Right atrium auricular region (tissue), 2 donors: ENCODE measurements at places on chromosomes 2 and 18. TPM values are rescaled to one million over a fixed set of nuclear protein-coding genes. Genes with fewer than 3 reads are reported as not detected.

- DNase-seq, result no peak
These were observed 4.2 kb upstream of the WDFY1 start for GRCh38 chr2:223949241-223949840.

DNA sequence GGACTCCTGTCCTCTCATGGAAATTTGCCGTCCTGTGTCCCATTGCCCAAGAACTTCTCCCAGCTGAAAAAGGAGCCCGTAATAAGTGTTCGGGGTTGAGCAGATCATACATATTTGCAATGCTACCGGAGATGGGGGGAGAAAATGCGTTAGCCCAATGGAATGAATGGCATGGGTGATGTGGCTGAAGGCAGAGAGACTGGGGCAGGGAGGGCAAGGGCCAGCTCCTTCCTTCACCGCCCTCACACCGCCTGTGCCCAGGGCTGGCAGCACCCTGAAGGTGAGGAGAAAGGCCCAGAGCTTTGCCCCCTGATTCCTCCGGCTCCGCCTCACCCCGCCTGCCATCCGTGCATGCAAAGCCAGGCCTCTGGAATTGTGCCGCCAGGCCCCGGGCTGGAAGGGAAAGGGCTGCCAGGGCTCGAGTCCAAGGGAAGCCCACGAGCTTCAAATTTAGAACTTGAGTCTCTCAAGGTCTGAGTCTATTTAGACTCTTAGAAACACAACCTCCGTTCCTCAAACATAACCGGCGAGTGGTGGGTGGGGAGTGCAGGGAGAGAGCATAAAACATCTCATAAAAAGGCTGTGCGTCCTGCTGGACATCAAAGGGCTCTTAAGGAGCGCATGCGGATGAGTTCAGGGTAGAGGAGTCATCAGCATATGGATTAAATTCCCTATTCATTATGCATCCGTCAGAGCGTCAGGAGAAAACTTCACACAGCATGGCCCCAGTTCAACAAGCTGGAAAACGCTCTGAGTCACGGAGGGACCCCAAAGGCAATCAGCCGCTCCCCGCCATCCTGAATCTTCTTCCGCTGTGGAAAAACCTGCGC lies 121.7 kb upstream of the GLI2 start:
- no peak for DNase-seq

DNA sequence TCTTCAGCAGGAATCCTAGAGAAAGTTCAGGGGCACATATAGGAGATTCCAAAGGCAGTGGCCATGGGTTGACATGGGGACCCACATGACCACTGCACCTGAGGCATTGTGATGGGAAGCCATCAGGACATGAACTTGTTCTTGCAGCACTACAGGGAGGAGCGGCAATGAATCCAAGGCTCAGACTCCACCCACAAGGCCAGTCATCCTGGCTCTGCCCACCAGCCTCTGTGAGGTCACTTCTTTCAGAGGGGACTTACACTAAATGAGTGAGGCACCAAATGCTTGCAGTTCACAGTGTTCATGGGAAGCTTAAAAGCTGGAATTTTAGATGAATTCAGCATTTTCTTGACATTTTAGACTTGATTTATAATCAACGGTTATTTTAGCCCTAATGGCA lies 254.2 kb downstream of the SETBP1 start:
- no peak for DNase-seq

Gene CCDC141
- 28.9 TPM for total RNA-seq

- DNase-seq, result no peak
These were observed 1.3 kb downstream of the TANC1 start for GRCh38 chr2:158969715-158970240.

Gene CYRIA
- total RNA-seq, result 2.8 TPM

DNA sequence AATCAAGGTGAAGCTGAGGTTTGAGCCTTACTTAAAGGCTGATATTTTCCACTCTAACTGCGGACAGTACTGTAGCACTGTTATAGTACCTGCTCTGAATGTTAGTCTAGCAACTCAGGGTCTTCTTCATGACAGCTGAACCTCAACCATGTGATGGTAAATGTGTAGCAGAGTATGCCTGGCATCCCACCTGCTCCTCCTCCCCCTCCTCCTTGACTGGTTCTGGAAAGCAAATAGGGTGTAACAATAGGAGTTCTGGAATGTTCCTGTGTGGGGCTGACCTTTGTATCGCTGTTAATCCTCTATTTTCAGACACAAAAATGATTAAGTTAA lies 447 bp upstream of the CCL20 start:
- no peak for DNase-seq

DNA sequence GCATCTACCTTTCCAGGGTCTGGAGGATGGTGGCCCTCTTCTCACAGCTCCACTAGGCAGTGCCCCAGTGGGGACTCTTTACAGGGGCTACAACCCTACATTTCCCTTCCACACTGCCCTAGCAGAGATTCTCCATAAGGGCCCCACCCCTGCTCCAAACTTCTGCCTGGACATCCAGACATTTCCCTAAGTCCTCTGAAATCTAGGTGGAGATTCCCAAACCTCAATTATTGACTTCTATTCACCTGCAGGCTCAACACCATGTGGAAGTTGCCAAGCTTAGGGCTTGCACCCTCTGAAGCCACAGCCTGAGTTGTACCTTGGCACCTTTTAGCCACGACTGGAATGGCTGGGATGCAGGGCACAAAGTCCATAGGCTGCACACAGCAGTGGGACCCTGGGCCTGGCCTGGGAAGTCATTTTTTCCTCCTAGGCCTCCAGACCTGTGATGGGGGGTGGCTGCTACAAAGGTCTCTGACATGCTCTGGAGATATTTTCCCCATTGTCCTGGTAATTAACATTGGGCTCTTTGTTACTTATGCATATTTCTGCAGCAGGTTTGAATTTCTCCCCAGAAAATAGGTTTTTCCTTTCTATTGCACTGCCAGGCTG lies 53.7 kb upstream of the ST3GAL5 start:
- no peak for DNase-seq

DNA sequence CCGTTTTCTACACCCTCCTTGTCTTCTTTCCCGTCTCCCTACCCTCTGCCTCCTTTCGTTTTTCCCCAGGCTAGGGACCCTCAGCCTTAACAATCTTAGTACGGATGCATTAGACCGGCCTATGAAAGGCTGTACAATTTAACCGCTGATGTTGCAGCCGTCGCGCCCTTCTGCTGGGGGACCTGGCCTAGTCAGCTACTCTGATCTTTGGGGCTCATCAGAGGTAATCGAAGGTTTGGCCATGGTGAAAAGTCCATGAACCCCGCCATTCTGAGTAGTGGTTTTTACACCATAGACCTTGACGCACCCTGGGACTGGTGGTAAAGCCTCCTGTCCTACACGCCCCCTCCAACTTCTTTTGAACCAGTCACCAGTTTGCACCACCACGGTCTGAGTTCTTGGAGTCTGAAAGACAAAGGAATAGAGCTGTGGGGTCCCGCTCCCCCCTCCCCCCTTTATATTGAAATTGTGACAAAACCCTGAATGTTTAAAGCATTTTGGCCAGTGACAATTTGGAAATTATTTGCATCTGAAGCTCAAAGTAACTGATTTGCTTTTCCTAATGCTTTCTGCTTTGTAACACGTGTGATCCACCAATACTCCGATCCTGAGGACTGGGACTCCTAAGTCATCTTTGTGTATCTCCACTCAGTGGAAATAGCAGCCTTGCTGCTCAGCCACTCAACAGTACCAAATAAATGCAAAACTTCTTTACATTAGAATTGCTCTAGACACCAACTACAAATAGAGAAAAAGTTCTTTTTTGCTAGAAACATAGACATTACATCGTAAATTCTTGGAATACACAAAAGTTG lies 642 bp upstream of the SRSF7 start:
- no peak for DNase-seq

- DNase-seq, result peak; percentile 43
These were observed 194.3 kb upstream of the TWIST2 start for GRCh38 chr2:238653431-238654109.

GRCh38 chr2:46774499-46775228 lies 140.9 kb downstream of the MCFD2 start:
- no peak for DNase-seq

Gene SERPINB12
- not detected for total RNA-seq

- DNase-seq, result no peak
These were observed 1387.7 kb downstream of the SUCLG1 start for GRCh38 chr2:83071352-83071751.

Gene POU3F3
- 0.79 TPM for total RNA-seq

- DNase-seq, result no peak
These were observed 112.9 kb downstream of the THADA start for GRCh38 chr2:43482961-43483360.

Gene VIT
- total RNA-seq, result 16.9 TPM

DNA sequence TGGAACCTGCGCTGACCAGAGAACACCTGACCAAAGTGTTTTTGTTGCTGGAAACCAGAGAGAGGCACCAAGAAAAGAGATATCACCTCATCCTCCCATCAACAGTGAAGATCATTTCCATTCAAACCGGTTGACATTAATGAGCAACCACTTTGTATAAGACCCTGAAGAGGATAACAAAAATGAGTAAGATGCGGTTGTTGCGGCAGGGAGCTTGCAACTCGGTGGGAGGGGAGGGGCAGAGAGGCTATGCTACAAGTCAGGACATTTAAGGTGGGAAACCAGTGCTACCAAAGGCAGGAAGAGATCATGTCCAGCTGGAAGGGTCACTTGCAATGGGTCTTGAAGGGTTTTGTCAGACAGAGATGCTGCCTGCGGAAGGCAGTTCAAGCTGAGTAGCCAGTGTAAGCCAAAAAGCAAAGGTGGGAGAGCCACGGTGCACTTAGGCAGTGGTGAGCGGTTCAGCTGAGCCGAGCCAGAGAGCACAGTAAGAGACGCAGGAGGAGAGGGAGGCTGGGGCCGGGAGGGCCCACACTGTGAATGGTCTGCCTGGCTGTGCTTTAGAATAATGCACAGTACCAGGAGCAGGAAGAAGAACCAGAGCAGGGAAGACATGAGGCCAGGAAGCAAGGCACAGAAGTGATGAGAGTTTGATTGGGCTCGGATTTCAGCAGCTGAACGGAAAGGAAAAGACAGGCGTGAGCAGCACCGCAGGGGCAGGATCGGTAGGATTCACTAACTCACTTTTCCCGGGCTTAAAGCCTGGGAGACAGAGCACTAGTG lies 24.4 kb upstream of the DTNB start:
- no peak for DNase-seq

DNA sequence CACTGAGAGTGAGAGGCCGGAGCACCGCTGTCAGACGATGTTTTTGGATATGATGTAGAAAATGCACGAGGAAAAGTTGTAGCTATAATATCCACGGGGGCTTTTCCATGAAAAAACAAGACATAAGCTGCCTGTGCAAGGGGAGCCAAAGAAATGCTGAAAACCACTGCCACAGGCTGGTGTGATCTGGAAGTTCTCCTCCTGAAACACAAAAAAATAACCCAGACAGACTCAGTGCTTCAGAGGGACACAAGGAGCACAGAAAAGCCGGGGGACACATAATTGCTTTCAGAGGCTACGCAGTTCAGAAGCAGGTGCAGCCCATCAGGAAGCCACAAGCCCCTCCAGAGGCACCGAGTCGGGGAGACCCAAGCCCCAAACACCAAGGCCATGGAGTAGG lies 98.2 kb downstream of the ZNF516 start:
- DNase-seq, result no peak

DNA sequence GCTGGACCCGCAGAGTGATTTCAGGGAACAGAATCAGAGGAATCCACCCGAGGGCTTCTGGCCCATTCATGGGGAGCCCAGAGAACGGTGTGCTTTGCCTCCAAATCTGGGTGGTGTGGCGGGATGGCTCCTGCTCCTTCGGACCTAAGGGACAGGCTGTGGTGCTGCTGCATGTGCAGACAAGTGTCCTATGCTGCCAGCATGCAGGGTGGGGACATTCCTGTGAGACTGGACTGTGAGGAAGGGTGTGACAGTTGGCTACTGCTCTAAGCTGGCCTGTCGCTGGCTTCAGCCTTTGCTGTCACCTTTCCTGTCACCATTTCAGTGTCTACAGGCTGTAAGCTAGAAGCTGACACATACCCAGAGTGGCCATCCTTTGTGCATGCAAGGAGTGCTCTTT lies 2.9 kb upstream of the SLC4A3 start:
- DNase-seq, result peak; percentile 77

Gene KIF5C
- 1.6 TPM for total RNA-seq

DNA sequence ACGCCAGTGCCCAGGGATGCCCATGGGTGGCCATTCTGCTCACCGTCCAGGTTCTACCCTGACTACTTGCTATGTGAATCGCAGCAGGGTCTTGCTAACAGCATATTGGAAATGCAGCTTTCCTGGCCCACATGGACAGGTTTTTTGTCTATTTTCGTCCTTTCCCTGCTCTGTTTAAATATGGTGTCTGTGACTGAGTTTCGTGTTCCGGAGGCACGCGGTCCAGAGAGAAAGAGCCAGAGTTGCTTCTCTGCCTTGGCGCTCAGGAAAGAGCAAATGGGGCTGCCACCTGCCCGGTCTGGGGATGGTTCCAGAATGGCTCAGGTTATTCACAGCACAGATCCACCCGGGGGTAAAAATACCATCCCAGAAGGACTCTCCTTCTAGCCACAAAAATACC lies 456.2 kb downstream of the BCL11A start:
- no peak for DNase-seq

Gene CROCC2
- total RNA-seq, result not detected

Gene ACOXL
- total RNA-seq, result 0.33 TPM

Gene MEP1B
- total RNA-seq, result not detected

Gene DCDC2C
- not detected for total RNA-seq

DNA sequence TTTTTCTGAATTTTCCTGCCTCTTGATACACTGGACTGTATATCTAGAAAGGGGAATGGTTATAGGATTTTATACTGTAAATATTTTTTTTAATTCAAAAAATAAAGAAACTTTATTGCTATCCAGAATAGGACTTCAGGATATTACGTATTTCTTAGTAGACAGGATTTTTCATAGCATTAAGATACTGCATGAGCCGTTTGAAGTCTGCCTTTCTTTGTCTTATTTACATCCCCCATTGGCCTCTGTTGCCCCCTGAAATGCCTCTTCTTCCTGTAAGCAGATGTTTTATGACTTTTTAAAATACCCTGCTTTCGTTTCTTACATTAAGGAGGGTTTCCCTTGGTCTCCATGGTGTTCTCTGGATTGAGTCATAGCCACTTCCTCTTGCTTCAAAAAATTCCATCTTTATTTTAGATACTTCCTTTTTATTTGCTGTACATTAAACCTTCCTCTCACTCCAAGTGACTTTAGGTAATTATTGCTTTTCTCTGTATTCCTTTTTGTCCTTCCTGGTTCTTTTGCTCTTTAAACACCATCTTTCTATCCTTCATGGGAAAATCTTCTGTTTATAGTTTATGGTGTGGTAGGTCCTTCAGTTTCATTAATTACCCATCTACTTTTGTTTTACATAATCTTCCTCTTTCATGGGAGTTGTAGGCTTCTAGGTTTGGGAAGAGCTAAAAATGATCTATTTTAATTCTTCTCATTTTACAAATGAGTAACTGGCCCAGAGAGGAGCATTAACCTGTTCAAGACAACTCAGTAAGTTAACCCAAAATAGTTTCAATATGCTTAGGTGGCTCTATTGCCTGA lies 72.6 kb downstream of the ZNF532 start:
- DNase-seq, result no peak

Gene HOXD11
- total RNA-seq, result not detected

GRCh38 chr2:43419876-43420275 lies 176.0 kb downstream of the THADA start:
- DNase-seq, result no peak

DNA sequence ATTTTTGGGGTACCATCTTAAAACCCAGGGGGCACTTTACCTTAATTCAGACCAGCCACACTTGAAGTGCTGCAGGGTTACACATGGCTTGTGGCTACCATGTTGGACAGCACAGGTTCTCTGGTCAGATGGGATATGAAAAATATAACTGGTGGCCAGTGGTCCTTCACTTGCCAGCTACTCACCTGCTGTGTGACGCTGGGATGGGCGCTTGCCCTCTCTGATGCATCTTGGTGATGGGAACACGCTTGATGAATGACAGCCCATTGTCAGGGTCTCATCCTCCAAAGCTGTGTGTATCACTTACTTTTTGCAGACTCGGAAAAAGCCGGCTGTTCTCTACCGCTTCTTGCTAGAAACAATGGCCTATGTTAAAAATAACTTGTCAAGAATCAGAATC lies 22.5 kb downstream of the HJURP start:
- DNase-seq, result no peak
